ENCODE measurements at places on chromosomes 5 and 9. TPM values are rescaled to one million over a fixed set of nuclear protein-coding genes. Genes with fewer than 3 reads are reported as not detected.

The GAPT gene
- polyA plus RNA-seq, result 0.32 TPM

The DRD1 gene
- polyA plus RNA-seq, result 0.28 TPM

The TMC1 gene
- polyA plus RNA-seq, result 1.2 TPM

The PPP3R2 gene
- polyA plus RNA-seq, result not detected

The OCLN gene
- 13.5 TPM for polyA plus RNA-seq

The ANKRD20A1 gene
- polyA plus RNA-seq, result not detected

The SLC6A19 gene
- 69.3 TPM for polyA plus RNA-seq

The GABRA6 gene
- polyA plus RNA-seq, result not detected

The SLIT3 gene
- polyA plus RNA-seq, result 14.5 TPM

The SEMA5A gene
- polyA plus RNA-seq, result 7.9 TPM

The IFNA14 gene
- polyA plus RNA-seq, result not detected

DNA sequence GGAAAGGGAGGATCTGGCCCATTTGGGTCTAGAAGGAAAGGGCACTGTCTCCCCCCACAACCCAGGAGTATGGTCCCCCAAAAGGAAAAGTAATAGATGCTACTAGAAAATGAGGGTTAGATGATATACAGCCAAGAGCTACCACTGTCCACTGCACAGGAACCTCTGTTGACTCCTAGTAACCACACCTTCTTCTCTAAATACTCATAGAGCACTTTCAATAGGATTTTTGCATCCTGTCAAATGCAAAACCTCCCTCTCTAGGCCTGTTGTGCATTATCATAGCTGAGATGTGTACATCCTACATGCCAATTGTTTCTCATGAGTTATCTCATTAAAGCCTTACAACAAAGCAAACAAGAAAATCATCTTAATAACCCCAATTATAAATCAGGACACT, 66.8 kb downstream of the THBS4 start:
- no peak for DNase-seq

- no peak for DNase-seq
These were observed 436.3 kb upstream of the PAPPA start for GRCh38 chr9:115717298-115717697.

GRCh38 chr5:14486996-14487896, 94.3 kb upstream of the OTULINL start:
- peak; percentile 24 for DNase-seq

DNA sequence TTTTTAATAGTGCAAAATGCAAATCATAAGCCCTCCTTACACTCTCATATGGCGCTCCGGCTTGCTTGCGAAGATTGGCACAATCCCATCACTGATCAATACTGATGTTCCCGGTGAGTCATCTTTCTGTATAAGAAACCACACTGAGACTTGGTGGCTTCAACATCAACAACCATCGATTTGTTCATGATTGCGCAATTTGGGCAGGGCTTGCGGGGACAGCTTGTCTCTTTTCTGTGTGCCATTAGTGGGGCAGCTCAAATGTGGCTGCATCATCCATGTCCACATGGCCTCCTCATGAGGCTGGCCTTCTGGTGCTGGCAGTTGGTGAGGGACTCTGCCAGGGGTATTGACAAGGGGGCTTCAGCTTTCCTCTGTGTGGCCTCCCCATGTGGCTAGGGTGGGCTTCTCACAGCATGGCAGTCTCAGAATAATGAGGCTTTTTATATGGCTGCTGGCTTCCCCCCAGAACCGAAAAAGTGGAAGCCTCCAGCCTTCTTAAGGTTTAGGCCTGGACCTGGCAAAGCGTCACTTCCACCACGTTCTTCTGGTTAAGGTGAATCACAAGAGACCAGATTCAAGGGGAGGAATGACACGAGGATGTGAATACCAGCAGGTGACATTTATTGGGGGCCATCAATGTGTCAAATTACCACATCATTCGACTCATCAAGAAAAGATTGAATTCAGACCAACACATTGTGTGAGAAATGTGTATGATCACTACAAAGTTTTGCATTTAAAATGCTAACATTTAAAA, 79.5 kb upstream of the NFIL3 start:
- DNase-seq, result no peak

- DNase-seq, result peak; percentile 1
These were observed 98.4 kb upstream of the CPLX2 start for GRCh38 chr5:175772747-175773533.

DNA sequence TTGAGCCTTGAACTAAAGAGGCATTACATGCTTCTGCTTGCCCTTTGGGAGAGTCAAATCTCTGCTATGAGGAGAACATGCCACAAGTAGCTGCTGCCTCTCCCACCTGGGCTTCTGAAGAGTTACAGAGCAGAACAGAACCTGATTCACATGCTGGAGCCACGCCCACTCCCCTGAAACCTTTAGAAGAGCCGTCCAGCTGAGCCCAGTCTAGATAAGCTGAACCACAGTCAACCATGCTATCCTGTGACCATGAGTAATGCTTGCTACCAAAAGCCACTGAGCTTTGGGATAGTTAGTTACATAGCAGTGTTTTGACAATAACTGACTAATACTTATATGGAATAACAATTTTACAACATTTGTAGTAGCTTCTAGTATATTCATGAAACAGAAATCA, 111.0 kb upstream of the VCAN start:
- no peak for DNase-seq

DNA sequence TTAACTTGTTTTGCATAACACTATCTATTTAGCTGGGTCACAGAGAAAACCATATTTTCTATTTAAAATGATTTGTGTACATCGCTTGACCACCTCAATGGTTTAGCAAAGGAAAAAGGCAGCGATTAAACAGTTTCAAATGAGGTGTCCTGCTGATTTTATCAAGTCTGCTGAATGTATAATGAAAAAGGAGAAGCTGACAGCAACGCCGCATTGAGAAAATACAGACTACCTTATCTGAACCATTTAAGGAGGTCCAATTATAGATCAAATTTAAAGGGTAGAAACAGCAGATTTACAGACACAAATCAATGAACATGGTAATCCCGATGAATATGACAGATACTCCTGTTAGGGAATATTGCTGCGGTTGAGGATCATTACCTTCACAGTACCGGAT, 29.6 kb downstream of the PSMB7 start:
- no peak for DNase-seq

DNA sequence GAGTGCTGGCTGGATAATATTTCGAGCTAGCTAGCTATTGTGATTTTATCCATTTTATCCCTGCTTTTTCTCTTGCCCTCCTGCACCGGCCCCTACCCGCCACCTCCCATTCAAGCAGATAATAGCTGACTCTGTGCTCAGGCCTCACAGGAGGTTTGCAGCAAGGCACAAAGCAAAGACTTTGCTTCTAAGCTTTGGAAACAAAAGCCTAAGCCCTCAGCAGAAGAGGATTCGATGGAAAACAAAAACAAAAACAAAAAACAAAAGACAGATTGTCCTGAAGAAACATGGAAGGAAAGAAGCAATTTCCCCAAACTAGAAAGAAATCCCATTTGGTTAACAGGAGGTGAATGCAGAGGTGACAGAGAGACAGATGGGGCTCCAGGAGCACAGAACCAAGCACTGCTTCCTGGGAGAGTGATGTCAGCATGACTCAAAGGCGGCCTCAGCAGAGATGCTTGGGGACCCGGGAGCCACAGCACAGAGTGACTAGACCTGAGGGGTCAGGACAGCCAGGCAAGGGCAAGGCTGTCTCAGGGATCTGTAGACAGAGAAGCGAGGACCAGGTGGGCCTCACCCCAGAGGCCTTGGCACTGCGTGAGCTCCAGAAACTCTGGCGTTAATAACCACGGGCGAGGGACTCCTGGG, 28.4 kb downstream of the MTX3 start:
- DNase-seq, result no peak

DNA sequence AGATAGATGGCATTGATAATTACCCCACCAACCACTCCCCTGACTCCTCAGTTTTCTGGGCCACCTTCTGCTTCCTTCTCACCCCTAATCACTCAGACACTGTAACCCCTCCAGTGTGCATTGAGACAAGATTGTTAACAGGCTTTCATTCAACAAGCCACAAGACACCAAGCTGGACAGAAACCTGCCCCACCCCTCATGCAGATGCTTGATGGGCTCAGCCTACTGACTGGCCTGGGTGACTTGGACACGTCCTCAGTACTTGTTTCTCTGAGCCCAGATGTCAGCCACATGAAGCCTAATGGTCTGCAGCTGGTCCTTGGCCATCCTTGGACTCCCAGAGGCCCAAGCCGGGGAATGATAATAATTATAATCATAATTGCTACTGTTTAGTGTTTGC, 71.4 kb upstream of the SMIM23 start:
- DNase-seq, result no peak

DNA sequence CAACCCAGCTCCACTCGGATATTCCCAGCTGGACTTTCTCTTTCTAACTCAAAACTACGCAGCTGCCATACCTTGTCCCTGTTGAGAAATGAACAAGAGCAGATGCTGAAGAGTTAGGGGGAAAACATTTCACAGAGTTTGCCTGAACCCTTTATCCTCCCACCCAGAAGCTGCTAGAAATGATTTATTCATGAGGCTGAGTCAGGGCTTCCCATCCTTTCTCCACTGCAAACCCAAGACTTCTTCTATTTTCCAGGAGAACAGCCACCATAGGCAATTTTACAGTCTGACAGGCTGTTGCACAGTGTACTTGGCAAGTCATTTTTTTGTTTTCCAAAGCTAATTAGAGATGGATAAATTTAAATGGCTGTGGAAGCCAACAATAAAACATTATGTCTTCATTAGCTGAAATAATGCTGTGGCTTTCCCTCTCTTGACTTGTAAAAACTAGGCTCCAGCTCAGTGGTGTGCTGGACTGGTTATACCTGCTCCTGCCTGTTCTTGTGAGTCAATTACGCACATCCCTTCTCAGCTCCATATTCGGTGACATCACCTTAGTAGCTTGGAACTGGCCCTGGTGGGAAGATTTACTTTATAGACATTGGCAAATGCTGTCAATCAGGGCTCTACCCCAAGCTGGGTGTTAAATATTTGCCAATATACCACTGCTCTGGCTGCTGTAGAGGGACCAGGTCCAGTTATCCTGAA, 71.9 kb downstream of the KIF4B start:
- DNase-seq, result no peak

DNA sequence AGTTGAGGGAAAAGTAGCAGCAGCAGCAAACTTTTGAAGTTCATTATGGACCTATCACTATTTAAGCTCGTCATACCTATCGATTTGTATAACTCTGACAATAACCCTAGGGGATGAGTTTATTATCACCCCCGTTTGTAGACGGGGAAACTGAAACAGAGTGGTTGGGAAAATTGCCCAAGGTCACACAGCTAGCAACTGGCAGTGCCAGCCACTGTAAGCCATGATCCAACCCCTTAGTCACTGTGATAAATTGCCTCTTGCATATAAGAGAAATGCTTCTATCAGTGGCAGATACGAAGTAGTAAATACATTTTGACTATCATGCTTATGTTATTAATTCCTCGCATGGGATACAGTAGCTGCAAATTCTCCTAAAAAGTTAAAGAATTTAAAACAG, 73.3 kb upstream of the ATP10B start:
- DNase-seq, result no peak

DNA sequence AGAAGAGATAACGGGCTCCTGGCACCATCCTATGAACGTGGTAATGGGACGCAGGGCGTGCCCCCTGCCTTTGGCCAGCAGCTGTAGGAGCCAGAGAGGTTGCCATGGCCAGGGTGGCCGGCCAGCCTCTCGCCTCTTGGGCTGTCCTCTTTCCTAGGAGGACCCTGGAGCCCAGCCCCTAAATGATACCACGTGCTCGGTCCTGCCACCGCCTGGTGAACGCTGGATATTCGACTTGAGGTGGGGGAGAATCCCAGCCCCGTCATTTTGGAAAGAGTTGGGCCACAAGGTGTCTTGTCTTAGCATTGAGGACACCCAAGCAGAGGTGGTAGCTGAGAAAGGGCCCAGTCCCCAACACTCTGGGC, 391 bp upstream of the NRG2 start:
- peak; percentile 29 for DNase-seq

GRCh38 chr5:152364172-152364571, 40.9 kb downstream of the NMUR2 start:
- DNase-seq, result no peak

GRCh38 chr5:140321796-140322195, 18.9 kb upstream of the PFDN1 start:
- DNase-seq, result no peak

DNA sequence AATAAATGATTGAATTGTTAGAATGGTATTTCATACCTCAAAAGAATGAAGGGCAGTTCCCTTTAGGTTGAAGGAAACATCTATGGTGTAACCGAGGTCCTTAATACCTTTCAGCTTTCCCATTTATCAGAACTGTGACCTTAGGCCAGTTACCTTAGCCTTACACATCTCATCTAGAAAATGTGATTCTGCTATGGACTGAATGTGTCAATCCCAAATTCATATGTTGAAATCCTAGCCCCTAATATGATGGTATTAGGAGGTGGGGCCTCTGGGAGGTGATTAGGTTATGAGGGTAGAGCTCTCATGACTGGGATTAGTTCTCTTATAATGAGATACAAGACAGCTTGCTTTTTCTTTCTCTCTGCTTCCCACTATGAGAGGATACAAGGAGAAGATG, 441.9 kb downstream of the PLK2 start:
- no peak for DNase-seq

DNA sequence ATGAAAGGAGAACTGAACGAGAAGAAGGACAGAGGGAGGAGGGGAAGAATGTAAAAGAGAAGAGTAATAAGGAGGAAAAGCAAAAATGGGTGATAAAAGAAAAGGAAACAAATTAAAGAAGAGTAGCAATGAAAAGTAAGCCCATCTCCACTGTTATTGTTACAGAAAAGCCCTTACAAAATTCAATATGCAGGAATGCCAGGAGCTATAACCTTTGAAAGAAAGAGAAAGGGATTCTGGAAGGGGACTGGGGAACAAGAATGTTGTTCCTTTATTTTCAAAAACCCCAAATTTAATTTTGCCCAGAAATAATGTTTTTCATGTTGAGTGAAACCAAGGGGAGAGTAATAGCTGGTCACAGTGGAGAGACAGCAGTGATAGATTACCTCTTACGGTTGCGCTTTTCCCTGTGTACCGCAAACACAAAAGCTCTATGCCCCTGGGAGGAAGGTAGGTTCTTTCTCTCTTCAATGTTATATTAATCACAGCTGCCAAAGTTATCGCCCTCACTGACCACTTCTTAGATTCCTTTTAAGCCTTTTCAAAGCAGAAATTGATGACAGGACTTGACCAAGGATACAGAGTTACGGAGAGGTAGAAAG, 86.7 kb downstream of the BRINP1 start:
- peak; percentile 15 for DNase-seq

DNA sequence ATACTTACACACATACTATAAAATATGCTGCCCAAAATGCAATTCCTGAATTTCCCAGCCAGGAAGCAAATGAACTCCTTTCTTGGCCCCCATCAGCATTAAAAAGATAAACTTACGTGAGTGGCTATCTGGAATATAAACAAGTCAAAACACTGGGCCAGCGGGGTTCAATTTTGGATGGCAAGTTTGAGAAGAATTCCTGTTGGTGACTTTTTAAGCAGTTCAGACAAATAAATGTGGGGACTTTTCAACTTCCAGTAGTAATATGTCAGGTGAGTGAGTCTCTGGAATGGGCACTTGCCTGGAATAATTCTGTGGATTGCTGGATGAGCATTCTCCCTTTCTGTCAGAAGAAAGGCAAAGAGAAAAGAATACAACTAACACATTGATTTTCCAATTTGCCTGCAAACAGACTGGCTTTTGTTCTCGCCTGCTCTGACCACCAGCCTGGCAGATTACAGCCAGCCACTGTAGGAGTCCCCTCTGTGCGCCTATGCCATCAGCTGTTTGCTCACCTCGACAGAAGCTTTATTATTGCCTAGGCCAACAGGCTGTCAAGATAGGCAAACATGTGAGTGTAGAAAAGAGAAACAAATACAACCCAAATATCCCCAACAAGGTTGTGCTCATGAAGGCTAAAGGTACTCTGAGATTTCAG, 78.6 kb downstream of the MRPS27 start:
- DNase-seq, result no peak

GRCh38 chr5:61417851-61418250, 85.8 kb downstream of the ZSWIM6 start:
- no peak for DNase-seq

Measured in kidney (tissue), 22 donors.